K562 (cell line): ENCODE measurements at places on chromosomes 16 and 17. TPM values are rescaled to one million over a fixed set of nuclear protein-coding genes. Genes with fewer than 3 reads are reported as not detected.
A peak's percentile ranks its signal among the peaks of the same experiment; 100 is the strongest.

ADAD2 gene
- total RNA-seq: not detected in 2 replicates

GRCh38 chr16:4694642-4695451, 1.5 kb downstream of the NUDT16L1 start:
- no peak for DNase-seq

- DNase-seq: no peak
Observed at GRCh38 chr16:11681976-11682654, 13.9 kb downstream of the SNN start.

- no peak for DNase-seq
Observed at GRCh38 chr17:50469671-50470305, 1.1 kb upstream of the CHAD start.

- DNase-seq: no peak
Observed at GRCh38 chr17:75751676-75752404, 13.2 kb downstream of the GALK1 start.

DNA sequence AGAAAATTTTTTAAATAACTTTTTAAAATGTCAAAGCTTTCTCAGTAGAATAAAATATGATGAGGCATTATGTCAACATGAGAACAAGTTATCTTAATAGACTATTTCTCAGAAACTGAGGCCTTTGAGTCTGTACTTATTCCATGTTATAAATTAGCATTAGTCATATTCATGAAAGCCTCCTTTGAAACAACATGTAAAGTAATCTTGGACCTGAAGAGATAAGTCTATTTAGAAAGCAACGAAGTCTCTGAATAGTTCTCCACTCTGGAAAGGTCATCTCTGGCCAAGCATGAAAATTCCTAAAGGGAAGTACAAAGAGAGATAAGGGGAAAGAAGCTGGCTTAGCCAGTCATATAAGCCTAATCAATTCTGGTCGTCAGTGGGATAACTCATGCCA, 150.8 kb downstream of the CYB561 start:
- DNase-seq: no peak

PSMC5 gene
- 140 and 161 TPM in 2 replicates for total RNA-seq

HSD17B1 gene
- 12.9 and 13.9 TPM in 2 replicates for total RNA-seq

TBX6 gene
- 0.18 and 0.51 TPM in 2 replicates for total RNA-seq

DNA sequence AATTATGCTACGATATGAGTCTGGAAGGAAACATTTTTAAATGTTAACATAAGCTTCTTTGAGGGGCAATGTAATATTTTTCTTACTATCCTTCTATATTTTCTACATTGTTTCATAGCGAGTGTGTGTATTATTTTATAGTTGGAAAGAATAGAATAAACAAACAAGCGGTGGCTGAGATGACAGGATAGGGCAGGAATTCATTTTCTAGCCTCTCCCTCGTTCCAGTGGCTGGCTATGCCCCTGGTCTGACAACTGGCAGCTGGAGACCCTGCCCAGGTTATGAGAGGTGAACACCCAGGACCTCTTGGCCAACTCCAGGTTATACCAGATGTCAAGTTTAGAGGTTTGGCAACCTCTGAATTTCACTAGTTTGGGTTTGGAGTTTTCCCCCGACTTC, 14.5 kb upstream of the TNRC6C start:
- no peak for DNase-seq

ARL5C gene
- total RNA-seq: not detected in 2 replicates

ENPP7 gene
- not detected in 2 replicates for total RNA-seq

GRCh38 chr17:48236681-48237134, 129.1 kb downstream of the SNX11 start:
- DNase-seq: no peak

TXNDC11 gene
- 25.4 and 26.2 TPM in 2 replicates for total RNA-seq

DNA sequence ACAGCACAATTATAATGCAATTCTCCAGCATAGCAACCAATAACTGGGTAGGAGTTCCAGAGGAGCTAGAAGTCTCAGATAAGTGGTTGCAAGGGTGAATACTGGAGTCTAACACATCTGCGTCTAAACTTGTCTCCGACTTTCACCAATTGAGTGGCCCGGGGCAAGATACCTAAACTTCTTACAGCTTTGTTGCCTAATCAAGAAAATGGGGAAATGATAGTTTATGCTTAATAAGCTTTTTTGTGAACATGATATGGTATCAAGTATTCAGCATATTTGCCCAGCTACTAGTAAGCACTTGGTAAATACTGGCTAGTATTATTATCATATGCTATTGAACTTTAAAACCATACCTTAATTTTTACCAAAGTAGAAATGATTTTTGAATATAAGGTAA, 183.5 kb downstream of the KCNJ2 start:
- no peak for DNase-seq

DNA sequence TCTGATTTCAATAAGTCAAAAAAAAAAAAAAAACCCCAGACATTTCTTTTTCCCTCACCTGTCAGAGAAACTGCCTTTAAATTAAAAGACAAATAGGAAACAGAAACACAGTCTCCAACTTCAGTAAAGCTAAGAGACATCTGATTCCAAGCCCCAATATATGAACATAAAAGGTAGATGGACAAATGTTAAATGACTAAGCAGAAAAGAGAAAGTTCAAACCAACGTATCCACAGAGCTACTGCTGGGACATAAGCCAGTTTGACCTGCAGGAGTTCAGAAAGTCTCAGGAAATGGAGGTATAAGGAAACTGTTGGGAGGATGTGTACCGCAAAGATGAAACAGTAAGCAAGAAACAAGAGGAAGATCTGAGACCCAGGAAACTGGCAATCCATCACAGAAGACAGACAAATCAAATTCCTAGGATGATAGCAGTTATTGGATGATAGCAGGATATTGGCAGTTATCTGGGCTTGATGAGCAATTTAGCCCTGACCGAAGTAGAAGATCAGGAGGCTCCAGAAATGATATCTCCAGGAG, 135.0 kb downstream of the BRIP1 start:
- no peak for DNase-seq

GPR179 gene
- not detected in 2 replicates for total RNA-seq

TM4SF5 gene
- total RNA-seq: not detected in 2 replicates

- no peak for DNase-seq
Observed at GRCh38 chr16:5504064-5504781, 406.6 kb upstream of the EEF2KMT start.

FZD2 gene
- 3.5 and 3.7 TPM in 2 replicates for total RNA-seq

QPRT gene
- 80.7 and 86.5 TPM in 2 replicates for total RNA-seq

CCDC102A gene
- 2.7 and 3.0 TPM in 2 replicates for total RNA-seq

GRCh38 chr16:65309354-65309753, 187.5 kb upstream of the CDH11 start:
- DNase-seq: no peak

DNA sequence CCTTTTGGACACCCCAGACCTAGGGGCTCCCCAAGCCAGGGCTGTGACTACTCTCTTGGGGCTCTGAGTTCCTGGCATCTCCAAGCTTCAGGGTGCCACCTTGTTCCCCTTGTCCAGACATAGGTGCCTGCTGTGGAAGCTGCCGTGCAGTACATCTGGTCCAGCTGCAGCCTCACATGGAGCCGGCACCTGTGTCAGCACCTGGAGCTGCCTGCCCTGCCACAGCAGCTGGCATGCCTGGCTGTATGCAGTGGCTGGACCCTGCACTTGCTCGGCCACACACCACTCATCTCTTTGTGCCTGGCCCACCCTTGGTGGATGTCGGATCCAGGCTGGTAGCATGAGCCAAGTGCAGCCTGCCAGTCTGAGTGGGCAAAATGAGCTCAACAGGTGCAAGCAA, 775.8 kb downstream of the CDH11 start:
- no peak for DNase-seq

VASN gene
- total RNA-seq: 2.4 and 2.5 TPM in 2 replicates

GRCh38 chr17:72838068-72838467, 254.4 kb downstream of the SLC39A11 start:
- DNase-seq: no peak

DNA sequence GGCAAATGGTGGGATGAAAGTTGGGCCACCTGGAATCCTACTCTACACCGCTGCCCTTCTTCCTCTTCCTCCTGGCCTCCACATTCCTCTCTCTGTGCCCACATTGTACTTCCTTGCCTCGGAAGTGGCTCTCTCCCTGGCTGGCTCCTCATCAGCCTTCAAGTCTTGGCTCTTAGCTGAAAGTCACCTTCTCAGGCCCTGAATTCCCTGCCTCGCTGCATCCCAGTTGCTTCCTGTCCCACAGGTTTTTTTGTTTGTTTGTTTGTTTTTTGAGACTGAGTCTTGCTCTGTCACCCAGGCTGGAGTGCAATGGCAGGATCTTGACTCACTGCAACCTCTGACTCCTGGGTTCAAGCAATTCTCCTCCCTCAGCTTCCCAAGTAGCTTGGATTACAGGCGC, 2.6 kb upstream of the PAM16 start:
- DNase-seq: no peak

- no peak for DNase-seq
Observed at GRCh38 chr16:10577305-10578202, 2.8 kb downstream of the EMP2 start.

- no peak for DNase-seq
Observed at GRCh38 chr17:6110088-6110487, 39.9 kb downstream of the WSCD1 start.

GRCh38 chr17:78986048-78986648, 6.4 kb upstream of the LGALS3BP start:
- peak; percentile 82 for DNase-seq

DNA sequence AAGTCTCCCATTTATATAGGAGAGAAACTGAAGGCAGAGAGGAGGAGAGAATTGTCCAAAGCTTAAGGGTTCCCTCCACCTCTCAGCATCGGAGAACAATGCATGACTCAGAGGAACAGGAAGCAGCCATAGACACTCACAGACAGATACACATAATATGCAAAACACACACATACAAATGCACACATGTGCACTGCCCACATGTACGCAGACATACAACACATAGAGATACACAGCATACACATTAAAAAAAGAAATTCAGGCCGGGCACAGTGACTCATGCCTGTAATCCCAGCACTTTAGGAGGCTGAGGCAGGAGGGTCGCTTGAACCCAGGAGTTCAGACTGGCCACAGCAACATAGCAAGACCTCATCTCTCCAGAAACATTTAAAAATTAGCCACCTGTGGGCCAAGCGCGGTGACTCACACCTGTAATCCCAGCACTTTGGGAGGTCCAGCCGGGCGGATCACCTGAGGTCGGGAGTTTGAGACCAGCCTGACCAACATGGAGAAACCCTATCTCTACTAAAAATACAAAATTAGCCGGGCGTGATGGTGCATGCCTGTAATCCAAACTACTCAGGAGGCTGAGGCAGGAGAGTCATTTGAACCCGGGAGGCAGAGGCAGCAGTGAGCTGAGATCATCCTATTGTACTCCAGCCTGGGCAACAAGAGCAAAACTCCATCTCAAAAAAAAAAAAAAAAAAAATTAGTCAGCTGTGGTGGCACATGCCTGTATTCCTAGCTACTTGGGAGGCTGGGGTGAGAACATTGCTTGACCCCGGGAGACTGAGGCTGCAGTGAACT, 11.3 kb downstream of the ERAL1 start:
- DNase-seq: no peak

- no peak for DNase-seq
Observed at GRCh38 chr17:66767154-66767933, 67.6 kb upstream of the CACNG5 start.

TRIM47 gene
- 5.8 and 6.1 TPM in 2 replicates for total RNA-seq

DNA sequence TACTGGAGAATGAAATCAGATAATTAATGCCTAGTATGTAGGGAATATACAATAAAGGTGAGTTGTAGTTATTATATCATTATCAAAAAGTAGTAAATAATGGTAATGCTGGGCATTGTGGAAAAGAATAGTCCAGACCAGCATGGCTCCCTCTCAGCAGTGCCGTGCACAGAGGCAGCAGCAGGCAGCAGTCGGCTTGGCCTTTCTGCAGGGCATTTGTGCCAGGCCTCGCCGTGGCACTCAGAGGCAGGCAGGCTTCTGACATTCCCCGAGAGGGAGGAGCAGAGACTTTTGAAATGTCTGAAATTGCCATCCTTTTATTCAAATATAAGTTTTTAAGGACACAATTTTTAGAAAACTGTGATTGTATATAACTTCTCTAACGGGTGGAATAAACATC, 15.0 kb downstream of the KIAA0513 start:
- no peak for DNase-seq

DNA sequence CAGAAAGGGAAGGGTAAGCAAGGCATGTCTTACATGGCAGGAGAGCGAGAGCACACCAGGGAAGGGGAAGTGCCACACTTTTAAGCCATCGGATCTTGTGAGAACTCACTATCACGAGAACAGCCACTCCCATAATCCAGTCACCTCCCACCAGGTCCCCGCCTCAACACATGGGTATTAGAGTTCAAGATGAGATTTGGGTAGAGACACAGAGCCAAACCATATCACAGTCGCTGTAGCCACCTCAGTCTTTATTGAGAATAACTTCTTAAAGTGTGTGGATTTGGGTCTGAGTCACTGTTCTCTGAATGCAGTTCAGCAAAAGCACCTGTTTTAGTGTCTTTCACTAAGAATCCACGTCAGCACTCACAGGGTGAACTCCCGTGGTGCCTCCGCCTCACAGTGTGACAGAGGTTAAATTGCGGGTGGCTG, 195.2 kb upstream of the CHMP6 start:
- DNase-seq: no peak

GRCh38 chr17:10041916-10042588, 137.0 kb upstream of the RCVRN start:
- no peak for DNase-seq

DNA sequence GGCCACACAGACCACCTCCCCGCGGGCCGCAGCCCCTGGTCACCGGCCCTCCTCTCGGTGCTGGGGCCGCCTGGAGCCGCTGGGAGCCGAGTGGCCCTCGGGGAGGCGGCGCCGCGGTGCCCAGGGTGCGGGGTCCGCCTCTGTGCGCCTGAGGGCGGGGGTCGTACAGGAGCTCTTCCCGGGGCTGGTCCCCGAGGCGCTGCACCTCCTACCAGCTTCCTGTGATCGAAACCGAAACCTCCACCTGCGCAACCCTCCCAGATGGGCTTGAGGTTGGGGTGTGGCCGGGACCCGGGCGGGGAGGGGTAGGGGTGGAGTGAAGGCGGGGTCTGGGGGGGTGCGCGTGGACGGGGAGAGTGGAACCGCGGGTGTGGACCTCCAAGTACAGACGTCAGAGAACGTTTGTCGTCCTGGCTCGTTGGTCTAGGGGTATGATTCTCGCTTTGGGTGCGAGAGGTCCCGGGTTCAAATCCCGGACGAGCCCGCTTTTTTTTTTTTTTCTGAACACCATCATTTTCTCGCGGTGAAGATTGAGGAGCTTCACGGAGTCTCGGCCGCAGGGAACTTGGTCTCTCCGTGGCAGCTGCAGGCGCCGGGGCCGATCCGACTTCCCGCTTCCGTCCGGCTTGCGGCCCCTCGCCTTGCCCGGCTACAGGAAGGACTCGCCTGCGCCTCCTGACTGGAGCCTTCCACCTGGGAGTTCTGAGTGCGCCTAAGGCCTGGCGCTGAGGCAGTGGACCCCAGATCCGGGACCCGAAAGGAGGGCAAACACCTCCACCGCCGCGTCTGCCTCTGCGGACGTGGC, 23.9 kb downstream of the ZNF213 start:
- peak; percentile 98 for DNase-seq

YBX2 gene
- total RNA-seq: 0.20 and 0.27 TPM in 2 replicates
